Keratinocyte (primary cell): ENCODE measurements at places on chromosomes 5 and 9.
A peak's percentile ranks its signal among the peaks of the same experiment; 100 is the strongest.

DNA sequence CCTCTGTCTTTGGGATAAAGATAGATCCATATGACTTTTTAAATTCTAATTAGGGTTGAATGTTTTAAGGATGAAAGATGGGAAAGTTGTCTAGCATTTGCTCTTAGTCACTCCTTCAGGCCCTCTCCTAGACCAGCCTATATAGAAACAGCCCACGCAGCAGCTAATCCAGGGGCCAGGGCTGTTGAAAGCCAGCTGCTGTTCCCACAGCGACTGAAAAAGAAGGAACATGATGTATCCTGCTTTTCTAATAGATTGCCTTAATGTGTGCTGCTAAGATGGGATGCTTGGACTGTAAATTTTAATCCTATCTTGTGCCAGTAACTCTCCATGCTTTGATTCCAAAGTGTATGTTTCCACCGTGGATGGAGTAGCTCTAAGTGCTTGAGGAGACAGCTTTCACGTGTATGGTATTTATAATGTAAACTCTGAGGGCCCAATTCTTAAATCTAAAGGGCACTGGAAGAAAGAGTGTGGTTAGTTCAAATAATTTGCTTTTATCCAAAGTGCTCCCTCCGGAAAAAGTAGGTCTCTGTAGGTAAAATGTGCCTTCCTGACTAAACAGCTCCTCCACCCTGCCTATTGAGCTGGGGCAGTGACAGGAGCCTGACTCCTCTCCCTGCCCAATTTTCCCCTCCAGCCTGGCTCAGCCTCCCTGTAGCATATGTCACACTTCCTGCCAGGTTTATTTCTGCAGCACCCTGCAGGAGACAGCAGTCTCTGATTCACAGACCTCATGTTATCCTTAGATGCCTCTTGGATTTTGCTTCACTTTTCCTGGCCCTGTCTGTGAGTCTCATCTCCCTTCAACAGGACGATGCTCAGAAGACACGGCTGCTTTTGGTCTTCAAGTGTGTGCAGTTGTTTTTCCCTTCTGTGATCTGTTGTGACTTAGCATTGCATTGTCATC lies 33.2 kb downstream of the SLC36A1 start:
- peaks cover 8% of the 10 kb centered on the region for H3K36me3 ChIP-seq
- no peaks in the 10 kb centered on the region for H3K4me1 ChIP-seq
- H3K4me3 ChIP-seq, result no peak overlapping the region
- no peaks in the 10 kb centered on the region for H3K27me3 ChIP-seq
- DNase-seq, result no peak

DNA sequence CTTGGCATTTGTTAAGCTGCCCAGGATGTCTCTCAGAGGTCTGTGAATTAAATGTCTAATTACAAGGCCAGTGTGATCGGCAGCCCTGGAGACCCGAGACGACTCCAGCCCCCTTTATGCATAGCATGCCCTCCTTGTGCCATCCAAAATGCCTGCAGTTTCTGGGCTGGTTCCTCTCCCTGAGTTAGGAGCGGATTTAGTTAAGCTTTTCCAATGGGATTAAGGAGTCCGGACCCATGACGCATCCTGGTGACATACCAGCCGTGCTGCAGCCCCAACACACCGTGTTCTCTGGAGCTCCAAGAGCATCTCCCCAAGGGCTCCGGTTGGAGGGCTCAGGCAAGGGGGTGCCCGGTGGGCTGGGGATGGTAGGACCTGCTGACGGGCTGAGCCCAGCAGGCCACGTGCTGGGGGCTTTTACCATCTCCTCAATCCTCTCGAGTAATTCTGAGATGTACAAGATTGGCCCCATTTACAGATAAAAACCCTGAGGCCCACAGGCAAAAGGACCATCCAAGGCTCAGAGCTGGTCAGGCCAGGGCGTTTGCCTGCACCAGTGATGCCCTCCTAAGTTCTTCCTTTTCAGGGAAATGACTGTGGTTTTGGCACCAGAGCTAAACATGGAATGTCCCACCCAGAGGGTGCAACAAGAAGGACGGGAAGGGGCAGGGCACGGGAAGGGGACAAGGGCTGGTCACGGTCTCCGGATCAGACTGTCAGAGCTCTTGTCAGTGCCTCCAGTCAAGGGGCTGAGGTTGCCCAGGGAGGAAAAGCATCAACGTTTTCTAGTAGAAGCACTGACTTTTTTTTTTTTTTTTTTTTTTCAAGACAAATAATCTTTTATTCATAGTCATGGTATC lies 82.6 kb upstream of the PHYKPL start:
- no peak for DNase-seq
- H3K27ac ChIP-seq, result no peak overlapping the region
- no peak overlapping the region for H3K4me3 ChIP-seq

- no peaks in the 10 kb centered on the region for H3K27me3 ChIP-seq
- no peak for DNase-seq
- no peak overlapping the region for H3K27ac ChIP-seq
- H3K4me1 ChIP-seq, result no peaks in the 10 kb centered on the region
These were observed 472.0 kb upstream of the PAPPA start for GRCh38 chr9:115681585-115681984.

DNA sequence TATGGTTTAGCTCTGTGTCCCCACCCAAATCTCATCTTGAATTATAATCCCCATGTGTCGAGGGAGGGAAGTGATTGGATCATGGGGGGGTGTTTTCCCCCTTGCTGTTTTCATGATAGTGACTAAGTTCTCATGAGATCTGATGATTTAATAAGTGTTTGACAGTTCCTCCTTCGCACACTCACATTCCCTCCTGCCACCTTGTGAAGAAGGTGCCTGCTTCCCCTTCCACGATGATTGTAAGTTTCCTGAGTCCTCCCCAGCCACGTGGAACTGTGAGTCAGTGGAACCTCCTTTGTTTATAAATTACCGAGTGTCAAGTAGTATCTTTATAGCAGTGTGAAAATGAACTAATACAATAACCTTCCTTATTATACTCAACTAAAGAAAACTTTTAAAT lies 24.3 kb upstream of the TEX10 start:
- H3K4me3 ChIP-seq, result no peak overlapping the region
- H3K27ac ChIP-seq, result no peak overlapping the region
- peaks cover 25% of the 10 kb centered on the region for H3K4me1 ChIP-seq
- DNase-seq, result no peak
- no peaks in the 10 kb centered on the region for H3K36me3 ChIP-seq

- H3K4me1 ChIP-seq, result no peaks in the 10 kb centered on the region
- H3K4me3 ChIP-seq, result no peak overlapping the region
- no peaks in the 10 kb centered on the region for H3K27me3 ChIP-seq
- H3K36me3 ChIP-seq, result no peaks in the 10 kb centered on the region
- no peak for DNase-seq
- H3K27ac ChIP-seq, result no peak overlapping the region
These were observed 8.4 kb downstream of the SPEF2 start for GRCh38 chr5:35626108-35626507.

DNA sequence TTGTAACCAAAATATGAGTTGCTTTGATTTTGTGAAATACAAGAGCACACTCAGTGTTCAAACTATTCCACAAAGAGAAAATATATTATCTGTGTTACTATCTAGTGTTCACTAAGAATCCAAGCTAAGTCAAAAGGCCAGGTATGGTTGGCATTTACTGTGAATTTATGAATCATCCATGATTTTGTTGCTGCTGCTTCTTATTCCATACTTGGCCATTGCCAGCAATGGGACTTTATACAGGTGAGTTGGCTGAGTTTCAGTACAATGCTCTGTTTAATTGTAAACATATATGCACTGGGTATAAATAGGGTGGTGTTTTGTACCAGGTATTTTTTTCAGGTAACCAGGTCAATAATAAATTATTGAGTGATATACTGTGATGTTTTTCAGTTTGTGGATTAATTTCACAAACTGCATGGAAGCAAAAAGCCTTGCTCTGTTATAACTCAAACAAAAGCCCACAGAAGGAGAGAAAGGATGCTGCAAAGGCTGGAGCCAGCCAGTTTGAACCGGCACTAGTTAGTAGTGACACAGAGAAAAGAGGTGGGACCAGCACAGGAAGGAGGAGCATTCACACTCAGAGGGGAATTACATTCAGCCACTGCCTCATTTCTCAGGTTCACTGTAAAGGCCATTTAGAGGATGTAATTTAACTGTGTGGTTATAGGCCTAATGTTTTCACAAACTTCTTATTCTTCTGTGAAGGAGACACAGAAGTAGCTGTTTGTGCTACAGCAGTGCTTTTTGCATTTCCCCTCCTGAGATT lies 381.8 kb downstream of the ADGRV1 start:
- H3K27me3 ChIP-seq, result no peaks in the 10 kb centered on the region
- H3K36me3 ChIP-seq, result no peaks in the 10 kb centered on the region
- no peak for DNase-seq
- H3K4me1 ChIP-seq, result peaks cover 30% of the 10 kb centered on the region
- no peak overlapping the region for H3K27ac ChIP-seq

DNA sequence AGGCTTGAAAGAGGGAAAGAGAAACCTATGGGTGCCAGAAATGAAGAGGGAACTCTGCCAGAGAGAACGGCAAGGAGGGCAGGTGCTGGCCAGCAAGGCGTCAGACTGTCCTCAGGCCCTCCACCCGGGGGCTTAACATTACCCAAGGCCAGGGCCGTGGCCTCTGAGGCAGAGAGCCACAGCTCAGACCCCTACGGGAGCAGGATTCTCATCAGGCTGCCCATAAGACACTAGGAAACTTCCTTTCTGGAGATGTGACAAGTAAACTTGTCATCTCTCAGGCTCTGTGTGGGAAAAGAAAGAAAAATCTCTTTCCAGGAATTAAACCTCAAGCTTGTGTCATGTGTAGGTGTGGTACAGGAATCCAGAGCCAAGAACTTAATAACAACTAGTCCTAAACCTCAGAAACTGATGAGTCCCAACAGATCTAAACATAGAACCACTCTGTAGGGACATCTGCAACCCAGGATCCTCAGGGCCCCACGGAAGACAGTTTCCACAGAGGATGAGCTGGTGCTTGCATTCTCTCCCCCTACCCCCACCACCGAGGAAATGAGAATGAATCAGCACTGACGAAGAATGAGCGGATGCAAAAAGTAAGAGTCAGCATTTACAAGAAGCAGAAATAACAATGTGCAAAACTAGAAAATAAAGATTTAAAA lies 74.3 kb downstream of the DCP2 start:
- peak overlapping the region; percentile 53 for H3K27ac ChIP-seq
- H3K27me3 ChIP-seq, result no peaks in the 10 kb centered on the region
- H3K4me1 ChIP-seq, result peaks cover 31% of the 10 kb centered on the region

GRCh38 chr9:114363424-114363823 lies 24.4 kb downstream of the AKNA start:
- no peaks in the 10 kb centered on the region for H3K36me3 ChIP-seq
- H3K27ac ChIP-seq, result no peak overlapping the region
- H3K4me3 ChIP-seq, result no peak overlapping the region

GRCh38 chr5:126369995-126370731 lies 53.0 kb upstream of the GRAMD2B start:
- H3K36me3 ChIP-seq, result no peaks in the 10 kb centered on the region
- H3K27me3 ChIP-seq, result no peaks in the 10 kb centered on the region
- DNase-seq, result no peak
- H3K27ac ChIP-seq, result no peak overlapping the region

GRCh38 chr5:168853972-168854371 lies 274.8 kb upstream of the PANK3 start:
- no peak for DNase-seq
- H3K27me3 ChIP-seq, result no peaks in the 10 kb centered on the region
- no peak overlapping the region for H3K4me3 ChIP-seq

DNA sequence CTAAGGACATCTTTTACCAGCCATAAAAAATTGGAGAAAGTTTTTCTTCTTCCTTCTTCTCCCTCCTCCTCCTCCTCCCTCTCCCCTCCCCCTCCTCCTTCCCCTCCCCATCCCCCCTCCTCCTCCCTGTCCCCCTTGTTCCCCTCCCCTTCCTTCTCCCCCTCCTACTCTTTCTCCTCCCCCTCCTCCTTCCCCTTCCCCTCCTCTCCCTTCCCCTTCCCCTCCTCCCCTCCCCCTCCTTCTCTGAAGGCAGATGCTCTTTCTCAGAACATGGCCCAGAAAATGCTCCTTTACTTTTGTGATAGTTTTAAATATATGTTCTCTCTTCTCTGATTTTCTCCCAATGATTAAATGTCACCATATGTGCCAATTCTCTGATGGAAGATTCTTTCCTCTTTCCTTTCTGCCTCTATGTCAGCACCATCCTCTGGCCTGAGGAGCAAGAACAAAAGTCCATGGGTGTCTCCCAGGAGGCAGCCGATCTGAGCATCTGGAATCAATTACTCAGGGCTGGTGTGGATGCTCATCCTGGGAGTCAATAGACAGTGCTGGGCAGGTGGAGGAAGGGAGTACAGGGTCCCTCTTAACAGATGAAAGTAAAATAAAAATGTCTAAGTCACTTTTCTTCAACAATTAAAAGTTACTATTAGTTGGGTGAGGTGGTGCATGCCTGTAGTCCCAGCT lies 63.0 kb upstream of the GNA14 start:
- H3K27ac ChIP-seq, result no peak overlapping the region
- no peak for DNase-seq
- H3K4me1 ChIP-seq, result peaks cover 35% of the 10 kb centered on the region
- H3K27me3 ChIP-seq, result no peaks in the 10 kb centered on the region
- no peak overlapping the region for H3K4me3 ChIP-seq
